ENCODE measurements at places on chromosomes 16 and 17.

DNA sequence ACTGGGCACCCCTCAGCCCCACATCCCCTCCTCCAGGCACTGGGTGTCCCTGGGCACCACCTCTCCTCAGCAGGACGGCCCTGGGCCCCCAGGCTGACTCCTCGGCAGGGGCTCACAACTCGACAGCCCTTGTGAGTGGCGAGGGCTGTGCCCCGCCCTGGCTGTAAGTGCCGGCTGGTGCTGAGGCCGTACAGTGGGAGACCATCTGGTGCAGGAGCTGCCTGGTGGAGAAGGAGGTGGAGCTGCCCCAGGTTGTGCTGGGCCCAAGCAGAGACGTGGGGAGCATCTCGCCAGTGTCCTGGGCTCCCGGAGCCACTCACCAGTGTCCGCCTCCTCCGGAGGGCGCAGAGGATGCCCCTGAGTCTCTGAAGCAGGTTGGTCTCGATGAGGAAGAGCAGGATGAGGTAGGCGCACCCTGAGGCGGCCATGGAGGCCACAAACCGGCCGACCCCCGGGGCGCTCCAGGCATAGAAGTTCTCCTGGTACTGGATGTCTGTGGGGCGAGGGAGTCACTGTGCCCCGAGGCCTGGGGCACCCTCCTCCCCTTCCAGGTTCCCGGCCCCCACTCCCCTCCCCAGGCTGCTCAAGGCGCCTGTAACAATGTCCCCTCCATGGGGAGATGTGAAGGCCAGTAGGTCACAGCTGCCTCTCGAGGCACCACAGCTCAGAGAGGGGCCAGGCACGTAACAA is 15.1 kb upstream of the RNPS1 start:
- no peak for DNase-seq

DNA sequence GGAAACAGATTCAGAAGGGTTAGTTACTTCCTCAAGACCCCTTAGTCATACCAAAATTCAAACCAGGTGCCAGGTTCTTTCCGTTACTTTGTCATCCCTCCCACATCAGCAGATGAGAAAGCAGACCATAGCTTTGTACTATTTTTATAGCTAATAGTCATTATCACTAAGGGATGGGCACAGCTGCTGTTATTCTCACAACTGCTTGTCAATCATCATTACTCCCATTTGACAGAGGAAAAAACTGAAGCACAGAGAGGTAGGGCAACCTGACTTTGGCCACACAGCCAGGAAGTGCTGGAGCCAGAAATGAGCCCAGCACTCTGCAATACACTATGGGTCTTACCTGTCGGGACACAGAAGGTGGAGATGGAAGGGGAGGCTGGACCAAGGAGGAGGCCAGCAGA is 30.0 kb downstream of the TEKT5 start:
- DNase-seq: no peak

GRCh38 chr16:53018834-53019416 is 33.8 kb downstream of the CHD9NB start:
- no peak for DNase-seq

DNA sequence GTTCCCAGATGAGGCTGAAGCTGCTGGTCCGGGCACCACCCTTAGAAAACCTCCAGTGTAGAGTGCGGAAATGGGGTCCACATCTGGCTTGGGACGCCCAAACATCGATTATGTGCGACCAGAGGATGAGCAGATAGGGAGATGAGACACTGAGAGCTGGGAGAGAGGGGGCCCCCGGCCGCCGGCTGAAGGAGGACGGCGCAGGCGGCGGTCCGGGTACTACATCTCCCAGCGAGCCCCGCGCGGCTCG is 182 bp upstream of the SPECC1 start:
- DNase-seq: no peak

DNA sequence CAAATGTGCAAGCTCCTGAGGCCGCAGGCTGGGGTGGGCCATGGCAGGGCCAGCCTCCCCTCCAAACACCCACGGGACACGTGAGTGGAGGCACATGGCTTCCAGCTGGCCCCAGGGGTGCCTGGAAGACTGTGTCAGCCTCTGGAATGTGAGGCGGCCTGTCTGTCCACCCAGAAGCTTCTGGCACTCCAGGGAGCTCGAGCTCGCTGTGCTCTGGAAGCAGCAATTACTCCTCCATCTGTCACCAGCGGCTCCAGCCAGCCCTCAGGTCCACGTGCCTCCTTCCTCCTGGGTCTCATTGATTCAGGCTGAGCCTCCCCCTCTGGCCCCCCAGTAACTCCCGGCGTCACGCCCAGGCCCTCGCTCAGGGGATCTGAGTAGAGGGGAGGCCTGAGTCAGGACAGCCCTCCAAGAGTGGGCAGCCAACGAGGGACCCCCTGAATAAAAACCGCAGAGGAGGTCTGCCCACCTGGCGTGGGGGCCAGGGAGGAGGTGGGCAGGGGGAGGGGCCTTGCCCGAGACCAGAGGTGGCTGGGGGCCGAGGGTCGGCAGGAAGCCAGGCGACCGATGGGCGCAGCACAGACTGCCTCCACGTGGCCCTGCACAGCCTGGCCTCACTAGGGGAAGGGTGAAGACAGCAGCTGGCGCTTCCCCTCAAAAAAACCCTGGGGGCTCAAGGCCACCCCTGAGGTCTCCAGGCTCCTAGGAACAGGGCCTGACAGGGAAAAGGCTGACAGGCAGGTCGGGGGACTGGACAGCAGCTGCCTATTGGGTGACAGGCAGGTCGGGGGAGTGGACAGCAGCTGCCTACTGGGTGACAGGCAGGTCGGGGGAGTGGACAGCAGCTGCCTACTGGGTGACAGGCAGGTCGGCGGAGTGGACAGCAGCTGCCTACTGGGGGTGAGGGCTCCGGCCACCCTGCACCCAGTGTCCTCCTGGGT is 11.9 kb downstream of the PIEZO1 start:
- DNase-seq: peak; percentile 81

- DNase-seq: no peak
These were observed 833.4 kb upstream of the GOT2 start for GRCh38 chr16:59567496-59567895.

DNA sequence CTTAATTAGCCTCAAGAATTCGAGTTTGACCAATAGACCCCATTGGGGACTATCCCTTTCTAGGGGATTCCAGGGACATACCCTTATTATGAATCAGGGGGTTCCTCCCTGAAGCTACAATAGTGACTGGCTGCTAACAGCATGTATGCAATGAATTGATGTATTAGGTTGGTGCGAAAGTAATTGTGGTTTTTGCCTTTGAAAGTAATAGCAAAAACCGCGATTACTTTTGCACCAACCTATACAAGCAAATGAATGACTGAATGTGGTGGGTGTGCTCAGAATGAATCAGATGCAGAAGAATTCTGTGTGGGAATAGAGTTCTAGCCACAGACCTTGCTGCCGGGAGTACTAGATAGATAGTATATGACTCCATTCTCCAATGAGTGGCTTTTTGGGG is 76.7 kb downstream of the HLF start:
- peak; percentile 45 for DNase-seq

DNA sequence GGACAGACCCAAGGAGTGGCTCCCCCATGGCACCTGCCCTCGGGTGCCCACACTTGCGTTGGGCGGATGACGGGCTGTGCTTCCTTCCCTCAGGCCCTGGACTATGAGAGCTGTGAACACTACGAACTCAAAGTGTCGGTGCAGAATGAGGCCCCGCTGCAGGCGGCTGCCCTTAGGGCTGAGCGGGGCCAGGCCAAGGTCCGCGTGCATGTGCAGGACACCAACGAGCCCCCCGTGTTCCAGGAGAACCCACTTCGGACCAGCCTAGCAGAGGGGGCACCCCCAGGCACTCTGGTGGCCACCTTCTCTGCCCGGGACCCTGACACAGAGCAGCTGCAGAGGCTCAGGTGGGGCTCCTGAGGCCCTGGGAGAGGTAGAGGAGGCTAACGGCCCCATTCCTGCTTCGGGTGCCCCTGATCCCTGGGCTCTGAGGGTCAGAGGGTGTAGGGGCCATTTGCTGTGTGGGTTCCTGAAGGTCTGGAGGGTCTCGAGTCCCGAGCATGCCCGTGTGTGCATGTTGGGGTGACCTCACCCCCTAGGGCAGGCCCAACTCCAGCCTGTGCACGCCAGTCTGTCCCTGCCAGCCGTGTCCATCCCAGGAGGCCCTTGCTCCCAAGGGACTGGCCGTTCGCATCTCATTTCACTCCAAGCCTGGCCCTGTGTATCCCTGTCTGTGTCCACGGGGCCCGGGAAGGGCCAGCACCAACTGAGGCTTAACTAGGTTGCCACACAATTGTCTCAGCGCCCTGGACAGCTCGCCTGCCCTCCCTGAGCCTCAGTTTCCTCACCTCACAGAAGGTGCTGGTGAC is 10.0 kb downstream of the SLC22A31 start:
- no peak for DNase-seq

DNA sequence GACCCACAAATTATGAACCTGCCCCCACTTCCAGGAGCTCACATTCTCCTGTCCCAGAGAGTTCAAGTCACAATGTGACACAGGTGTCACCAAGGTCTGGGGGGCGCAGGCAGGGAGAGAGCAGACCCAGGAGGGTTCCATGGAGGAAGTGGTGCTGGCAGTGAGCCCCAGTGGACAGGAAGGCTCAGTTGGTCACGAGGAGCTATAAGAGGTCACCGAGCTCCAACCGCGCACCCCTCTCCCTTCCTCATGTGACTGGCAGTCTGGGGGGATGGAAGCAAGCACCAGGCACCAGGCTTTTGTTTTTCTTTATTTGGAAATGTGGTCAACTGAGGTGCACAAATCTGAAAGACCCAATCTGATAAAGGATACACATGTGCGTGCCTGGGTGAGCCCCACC is 2.5 kb downstream of the ITGAD start:
- no peak for DNase-seq

GRCh38 chr17:48500435-48501426 is 30.1 kb downstream of the HOXB1 start:
- DNase-seq: peak; percentile 45

DNA sequence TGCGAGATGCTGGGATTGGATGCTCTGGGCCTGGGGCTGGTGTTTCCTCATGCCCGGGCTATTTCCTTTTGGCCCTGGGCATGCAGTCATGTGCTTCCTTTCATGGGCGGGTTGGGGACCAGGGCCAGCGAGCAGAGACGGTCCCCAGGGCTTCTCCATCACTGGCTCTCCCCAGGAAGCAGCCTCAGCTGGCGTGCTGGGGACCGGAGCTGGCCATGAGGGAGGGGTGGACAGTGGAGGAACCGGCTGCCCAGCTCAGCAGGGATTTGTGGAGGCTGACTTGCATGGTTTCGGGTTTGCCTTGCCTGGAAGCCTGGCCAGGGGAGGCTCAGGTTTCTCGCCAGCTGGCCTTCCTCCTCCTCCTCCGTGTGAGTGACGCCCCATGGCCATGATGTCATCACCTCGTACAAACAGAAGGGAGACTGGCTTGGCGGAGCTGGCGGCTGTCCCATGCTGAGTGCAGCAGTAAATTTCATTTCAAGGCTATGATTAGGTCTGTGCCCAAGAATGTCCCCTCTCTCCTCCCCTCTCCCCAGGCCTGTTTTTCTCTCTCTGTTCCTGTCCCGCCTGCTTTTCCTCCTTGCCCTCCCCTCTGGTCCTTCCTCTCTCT is 8.9 kb upstream of the TIMP2 start:
- DNase-seq: peak; percentile 97

GRCh38 chr17:63425483-63425882 is 20.6 kb downstream of the CYB561 start:
- DNase-seq: peak; percentile 69

- DNase-seq: peak; percentile 37
These were observed 51.8 kb downstream of the RAI1 start for GRCh38 chr17:17732892-17733670.

GRCh38 chr17:67718325-67718941 is 697 bp downstream of the NOL11 start:
- no peak for DNase-seq

DNA sequence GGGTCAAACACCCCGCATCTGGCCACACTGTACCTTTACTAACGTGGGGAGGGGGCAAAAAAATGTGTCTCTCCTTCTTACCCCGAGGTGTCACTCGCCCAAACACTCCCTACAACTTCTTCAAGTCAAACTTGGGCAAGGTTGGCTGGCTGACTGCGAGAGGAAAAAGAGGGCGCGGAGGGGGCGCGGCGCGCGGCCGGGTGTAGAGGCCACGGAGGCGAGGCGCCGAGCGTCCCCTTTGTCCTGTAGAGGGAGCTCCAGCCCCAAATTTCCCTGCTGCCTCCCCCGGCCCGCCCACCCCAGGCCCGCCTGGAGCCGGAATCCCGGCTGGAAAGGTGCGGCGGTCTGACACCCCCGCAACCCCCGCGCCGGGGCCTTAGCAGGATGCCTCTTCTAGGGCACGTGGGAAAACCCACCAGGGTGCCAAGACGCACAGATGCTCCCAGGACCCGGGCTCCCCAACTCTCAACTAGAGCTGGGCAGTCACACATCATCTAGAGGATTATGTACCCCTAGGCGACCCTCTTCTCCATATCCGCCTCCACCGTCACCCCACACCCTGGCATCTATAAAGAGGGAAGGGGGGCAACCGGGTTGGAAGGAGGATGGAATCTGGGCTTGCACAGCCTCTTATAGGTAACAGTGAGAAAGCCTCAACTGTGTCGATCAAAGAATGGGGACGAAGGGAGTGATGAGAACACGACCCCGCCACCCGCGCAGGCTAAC is 4.2 kb downstream of the IRX3 start:
- no peak for DNase-seq

- DNase-seq: no peak
These were observed 184.0 kb downstream of the CYLD start for GRCh38 chr16:50925758-50926357.

DNA sequence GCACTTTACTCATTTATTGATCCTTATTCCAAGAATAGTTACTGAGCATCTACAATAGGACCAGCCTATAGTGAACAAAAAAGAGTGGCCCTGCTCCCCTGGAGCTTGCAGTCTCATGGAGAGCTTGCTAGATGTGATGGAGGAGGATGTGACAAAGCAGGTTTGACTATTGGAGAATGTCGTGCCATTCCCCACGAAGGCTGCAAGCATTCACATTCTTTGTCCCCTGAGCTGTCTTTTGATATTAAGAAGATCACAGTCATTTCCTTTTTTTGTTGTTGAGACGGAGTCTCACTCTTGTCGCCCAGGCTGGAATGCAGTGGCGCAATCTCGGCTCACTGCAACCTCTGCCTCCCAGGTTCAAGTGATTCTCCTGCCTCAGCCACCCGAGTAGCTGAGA is 115.0 kb upstream of the ADAMTS18 start:
- no peak for DNase-seq

- no peak for DNase-seq
These were observed 54.9 kb upstream of the TOB1 start for GRCh38 chr17:50920891-50921586.

DNA sequence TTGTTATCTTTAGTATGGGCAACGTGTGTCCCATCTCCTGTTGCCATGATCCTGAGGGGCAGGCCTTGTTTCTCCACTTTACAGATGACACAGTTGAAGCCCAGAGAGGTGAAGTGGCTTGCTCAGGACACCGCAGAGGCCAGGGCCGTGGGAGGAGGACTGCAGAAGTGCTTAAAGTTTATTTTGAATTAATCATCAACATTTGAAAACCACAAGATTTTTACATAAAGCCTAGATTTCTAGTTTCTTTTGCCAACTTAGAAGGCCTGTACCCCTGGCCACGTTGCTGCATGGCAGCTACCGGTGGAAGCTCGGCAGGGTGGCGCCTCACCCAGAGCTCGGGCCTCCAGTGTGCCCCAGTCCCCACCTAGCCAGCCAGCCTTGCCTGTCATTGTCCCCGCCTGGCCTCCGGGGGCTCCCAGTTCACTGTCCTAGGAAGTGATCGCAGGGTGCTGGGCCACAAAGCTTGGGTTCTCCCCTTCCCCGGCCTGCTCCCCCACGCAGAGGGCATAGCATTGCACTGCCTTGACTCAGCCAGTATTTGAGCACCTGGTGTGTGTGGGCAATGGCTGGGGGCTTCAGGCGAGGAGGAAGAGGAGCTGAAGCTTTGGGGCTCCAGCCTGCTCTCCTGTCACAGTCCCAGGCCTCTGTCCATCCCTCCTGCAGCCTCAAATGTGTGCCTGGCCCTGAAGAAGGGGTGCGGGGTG is 14.8 kb upstream of the ADCY7 start:
- DNase-seq: no peak

GRCh38 chr17:38967290-38967738 is at the start of gene FBXO47:
TSS of gene FBXO47 (minus strand) at chr17:38967403. CDS start at chr17:38963025, 4,378 bp downstream.
- peak; percentile 66 for DNase-seq
